Tibial nerve (tissue), 4 donors: ENCODE measurements at places on chromosomes 5 and 9.
A peak's percentile ranks its signal among the peaks of the same experiment; 100 is the strongest.

DNA sequence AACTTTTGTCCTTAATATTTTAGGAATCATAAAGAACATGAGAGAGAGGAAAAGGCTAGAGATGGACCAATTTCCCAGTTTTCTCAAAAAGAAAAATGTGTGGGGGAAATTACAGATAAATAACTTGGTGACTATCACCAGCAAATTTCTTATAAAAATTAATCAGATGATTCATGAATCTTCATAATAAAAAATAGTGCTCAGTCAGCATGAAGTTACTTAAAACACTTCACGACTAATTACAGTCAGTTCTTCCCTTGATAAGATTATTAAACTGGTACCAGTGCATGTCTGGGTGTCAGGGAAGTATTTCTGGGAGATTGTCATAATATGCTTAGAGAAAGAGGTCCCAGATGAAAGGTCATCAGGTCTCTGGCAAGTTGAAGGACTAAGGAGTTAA, 133.0 kb downstream of the SNCAIP start:
- no peak for DNase-seq
- no peak overlapping the region for H3K27ac ChIP-seq
- no peaks in the 10 kb centered on the region for H3K36me3 ChIP-seq
- no peaks in the 10 kb centered on the region for H3K27me3 ChIP-seq

GRCh38 chr5:78362220-78362619, 1.8 kb downstream of the SCAMP1 start:
- H3K27ac ChIP-seq: no peak overlapping the region
- H3K4me3 ChIP-seq: peak overlapping the region; percentile 100
- peaks cover 8% of the 10 kb centered on the region for H3K4me1 ChIP-seq
- H3K36me3 ChIP-seq: no peaks in the 10 kb centered on the region

DNA sequence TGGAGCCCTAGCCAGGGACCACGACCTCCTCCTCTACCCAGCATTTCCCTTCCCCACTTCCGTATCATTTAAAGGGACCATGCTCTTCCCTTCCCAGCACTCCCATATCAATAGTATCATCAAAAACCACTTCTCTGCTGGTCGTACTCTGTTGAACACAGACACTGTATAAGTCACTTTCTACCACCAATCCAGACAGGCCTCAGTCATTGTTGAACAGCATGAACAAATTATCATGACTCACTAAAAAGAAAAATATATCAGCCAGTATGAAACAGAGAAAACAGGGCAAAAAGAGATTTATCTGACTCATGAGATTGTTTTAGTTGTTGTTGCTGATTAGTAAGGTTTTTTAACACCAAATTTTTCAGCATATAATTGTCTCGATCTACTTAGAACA, 89.8 kb downstream of the CDKN2A start:
- no peaks in the 10 kb centered on the region for H3K27me3 ChIP-seq
- DNase-seq: no peak
- H3K4me3 ChIP-seq: no peak overlapping the region
- no peak overlapping the region for H3K27ac ChIP-seq
- H3K36me3 ChIP-seq: no peaks in the 10 kb centered on the region

DNA sequence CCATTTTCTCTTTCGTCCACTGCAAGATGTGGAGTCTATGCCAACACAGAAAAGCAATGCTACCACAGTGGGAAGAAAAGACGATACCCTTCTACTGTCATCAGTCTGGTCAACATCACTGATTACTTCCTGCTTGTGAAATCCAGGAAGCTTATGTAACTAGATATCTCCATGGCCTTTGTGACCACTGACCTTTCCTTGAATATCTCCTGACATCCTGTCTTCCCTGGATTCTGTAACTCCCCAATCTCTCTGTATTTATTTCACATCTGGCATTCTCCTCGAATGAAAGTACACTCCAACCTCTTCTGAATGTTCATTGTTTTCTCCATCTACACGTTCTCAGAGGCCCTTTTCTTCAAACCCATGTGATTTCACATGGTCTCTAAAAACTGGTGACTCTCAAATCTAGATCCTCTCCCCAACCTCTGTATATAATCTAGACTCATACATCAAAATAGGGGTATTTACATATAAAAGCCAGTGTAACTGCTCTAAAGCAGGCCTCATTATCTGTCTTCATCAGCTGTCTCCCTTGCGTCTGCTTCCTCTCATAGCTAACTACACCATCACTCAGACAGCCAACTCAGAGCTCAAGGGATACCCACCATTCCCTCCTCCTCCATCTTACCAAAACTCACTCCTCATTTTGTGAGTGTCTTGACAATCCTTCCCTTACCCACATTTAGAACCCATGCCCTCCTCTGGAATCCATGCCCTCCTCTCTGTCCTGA, 156.8 kb downstream of the SEMA5A start:
- H3K4me1 ChIP-seq: no peaks in the 10 kb centered on the region
- no peaks in the 10 kb centered on the region for H3K27me3 ChIP-seq
- H3K4me3 ChIP-seq: no peak overlapping the region
- H3K27ac ChIP-seq: no peak overlapping the region
- H3K36me3 ChIP-seq: no peaks in the 10 kb centered on the region
